Ecto neural progenitor cell (in vitro differentiated cells): ENCODE measurements at places on chromosomes 4 and X.

GRCh38 chr4:169724260-169724659 is 33.5 kb downstream of the HPF1 start:
- DNase-seq = no peak

- no peak for DNase-seq
These were observed 28.6 kb upstream of the UTP14A start for GRCh38 chrX:129877401-129877800.

DNA sequence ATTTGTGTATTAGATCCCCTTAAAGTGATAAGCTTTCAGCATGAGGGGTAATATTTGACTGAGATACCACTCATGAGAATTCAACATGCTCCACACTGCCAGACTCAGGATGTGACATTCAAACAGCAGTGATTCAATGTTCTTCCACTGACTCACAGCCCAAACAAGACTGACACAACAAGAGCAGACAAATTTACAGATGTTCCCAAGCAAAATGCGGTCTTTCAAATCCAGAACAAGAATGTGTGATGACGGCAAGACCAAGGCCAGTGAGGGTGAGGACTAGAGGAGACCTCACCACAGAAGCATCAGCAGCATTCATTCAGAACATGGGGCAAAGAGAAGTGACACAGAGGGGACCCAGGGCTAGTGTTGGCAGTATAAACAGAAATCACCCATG is 99.3 kb upstream of the GRIA3 start:
- no peak for DNase-seq

- no peak for DNase-seq
These were observed 2.4 kb downstream of the RCHY1 start for GRCh38 chr4:75511841-75512240.

DNA sequence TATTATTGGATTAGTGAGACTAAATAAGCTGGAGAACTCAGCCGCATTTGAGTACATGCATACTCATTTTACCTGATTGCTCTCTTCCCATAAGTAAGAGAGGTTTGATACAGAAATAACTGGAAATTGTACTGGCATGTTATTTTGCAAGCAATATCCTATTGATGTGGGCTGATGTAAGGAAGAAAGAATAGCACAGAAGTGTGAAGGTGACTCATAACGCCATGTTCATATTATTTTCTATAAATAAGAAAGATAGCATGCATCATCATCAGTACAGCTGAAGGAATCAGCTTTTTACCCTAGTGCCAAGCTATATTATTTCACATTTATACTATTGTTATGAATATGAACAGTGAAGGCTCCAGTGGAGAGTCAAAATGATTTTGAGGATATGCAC is 138.3 kb upstream of the FAM47A start:
- no peak for DNase-seq

- no peak for DNase-seq
These were observed 59.3 kb downstream of the WDFY3 start for GRCh38 chr4:84907145-84907544.

DNA sequence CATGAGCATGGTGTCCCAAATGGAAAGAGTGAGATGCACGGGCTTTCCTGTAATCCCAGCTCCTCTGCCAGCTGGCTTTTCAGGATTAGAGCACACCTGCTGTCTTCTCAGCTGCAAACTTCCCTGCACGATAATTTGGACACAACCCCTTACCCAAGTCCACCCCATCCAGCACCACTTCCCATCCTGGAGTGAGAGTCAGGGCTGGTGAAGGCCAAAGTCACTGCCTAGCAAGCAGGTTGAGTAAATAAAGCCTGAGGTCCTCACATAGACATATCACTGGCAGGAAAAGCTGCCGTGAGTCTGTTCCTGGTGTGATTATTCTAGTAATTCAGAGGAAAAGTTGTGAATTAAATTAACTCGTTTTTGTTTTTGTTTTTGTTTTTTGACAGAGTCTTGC is 113.9 kb upstream of the MBNL3 start:
- DNase-seq = no peak

DNA sequence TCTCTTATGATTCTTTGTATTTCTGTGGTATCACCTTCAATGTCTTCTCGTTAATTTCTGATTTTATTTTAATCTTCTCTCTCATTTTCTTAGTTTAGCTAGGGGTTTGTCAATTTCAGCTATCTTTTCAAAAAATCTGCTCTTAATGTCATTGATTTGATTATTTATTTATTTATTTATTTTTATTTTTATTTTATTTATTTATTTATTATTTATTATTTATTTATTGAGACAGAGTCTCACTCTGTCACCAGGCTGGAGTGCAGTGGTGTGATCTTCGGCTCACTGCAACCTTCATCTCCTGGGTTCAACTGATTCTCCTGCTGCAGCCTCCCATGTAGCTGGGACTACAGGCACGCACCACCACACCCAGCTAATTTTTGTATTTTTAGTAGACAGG is 194.1 kb downstream of the SCFD2 start:
- no peak for DNase-seq

DNA sequence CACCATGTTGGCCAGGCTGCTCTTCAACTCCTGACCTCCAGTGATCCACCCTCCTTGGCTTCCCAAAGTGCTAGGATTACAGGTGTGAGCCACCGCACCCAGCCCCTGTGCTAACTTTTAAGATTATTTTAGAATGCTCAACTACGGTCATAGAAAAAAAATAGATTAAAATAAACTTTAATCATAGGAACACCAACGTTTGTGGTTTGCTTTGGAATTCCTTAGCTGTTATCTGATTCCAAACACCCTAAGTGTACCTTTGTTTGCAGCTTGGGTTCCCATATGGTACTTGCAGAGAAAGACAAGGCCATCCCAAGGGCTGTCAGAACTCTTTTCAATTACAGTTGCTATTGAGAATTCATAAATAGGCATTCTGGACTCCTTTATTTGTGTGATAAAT is 90.1 kb upstream of the EFHC2 start:
- DNase-seq = no peak

DNA sequence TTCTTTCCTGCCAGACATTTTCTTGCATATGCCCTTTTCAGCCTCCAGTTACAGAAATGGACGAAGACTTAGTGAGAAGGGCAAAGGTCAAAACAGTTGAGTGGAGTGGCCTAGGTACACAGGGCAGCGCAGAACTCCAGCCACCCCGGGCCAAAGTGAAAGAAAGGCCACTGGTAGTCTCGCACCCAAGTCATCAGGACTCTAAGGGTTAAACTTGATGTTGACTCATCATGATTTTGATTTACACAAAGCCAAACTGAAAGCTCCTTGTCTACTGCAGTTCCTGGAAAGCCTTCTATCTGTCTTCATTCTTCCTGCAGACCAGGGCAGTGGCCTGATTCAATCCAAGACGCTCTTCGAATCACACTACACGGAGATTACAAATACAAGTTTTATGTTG is 2.6 kb upstream of the IL13RA1 start:
- DNase-seq = no peak

DNA sequence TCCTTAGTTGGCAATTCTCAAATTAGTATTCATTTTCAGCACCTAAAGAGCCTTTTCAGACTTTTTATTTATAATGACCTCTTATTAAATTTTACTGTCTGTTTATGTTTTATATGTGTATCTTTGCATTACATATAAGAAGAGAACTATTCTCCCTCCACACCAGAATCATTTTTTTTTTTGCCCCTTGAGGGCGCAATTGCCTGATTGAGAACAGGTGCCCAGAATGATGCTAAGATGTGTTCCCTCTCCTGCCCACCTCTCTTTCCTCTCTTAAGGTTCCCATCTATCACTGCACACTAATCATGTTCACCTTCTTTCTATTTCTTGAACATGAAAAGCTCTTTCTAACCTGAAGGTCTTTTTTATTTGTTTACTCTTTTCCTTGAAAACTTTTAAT is 44.2 kb upstream of the ADAM29 start:
- DNase-seq = no peak

DNA sequence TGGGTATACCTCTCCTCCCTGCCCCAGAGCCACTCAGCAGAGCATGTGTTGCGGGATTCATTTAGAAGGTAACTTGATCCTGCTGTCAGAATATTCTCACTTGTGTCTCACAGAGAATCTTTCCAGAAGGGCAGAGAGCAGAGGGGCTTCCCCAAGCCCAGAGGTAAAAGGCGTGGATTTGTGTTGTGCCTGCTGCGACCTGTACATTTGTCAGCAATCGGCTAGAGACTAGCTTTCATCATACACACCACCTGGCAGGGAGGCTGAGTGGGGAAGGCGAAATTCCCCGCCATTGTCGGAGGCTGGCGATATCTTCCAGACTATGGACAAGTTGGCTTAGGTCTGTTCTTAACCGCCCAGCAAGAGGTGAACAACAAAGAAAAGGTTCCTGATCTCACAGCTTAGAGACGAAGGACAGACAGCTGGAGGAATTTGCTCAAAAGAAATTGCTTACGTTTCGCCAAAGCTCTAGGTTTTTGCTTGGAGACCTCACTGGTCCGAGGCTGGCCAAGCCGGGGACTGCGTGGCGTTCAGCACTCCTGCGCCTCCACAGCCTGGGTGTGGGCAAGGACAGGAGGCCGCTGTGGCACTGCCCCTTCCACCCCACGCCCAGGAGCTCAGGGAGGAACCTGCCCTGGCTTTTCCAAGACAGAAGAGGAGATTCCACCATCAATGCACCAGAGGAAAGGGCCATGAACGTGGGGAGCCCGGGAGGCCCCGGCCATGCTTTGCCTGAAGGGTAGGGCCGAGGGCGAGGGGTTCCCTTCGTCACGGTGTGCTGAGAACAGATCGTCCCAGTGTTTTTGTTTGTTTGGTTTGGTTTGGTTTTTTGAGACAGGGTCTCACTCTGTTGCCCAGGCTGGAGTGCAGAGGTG is 69.4 kb downstream of the DCTD start:
- no peak for DNase-seq

- DNase-seq = peak; percentile 65
These were observed at the start of gene BST1 for GRCh38 chr4:15702941-15703403. TSS of gene BST1 (plus strand) at chr4:15703065. CDS start at chr4:15703145, 80 bp downstream.

GRCh38 chr4:140932501-140933045 is 176.4 kb upstream of the TBC1D9 start:
- no peak for DNase-seq

- peak; percentile 81 for DNase-seq
These were observed 39.3 kb downstream of the BMP3 start for GRCh38 chr4:81069706-81070331.

GRCh38 chr4:107693132-107693531 is 26.9 kb downstream of the PAPSS1 start:
- no peak for DNase-seq

DNA sequence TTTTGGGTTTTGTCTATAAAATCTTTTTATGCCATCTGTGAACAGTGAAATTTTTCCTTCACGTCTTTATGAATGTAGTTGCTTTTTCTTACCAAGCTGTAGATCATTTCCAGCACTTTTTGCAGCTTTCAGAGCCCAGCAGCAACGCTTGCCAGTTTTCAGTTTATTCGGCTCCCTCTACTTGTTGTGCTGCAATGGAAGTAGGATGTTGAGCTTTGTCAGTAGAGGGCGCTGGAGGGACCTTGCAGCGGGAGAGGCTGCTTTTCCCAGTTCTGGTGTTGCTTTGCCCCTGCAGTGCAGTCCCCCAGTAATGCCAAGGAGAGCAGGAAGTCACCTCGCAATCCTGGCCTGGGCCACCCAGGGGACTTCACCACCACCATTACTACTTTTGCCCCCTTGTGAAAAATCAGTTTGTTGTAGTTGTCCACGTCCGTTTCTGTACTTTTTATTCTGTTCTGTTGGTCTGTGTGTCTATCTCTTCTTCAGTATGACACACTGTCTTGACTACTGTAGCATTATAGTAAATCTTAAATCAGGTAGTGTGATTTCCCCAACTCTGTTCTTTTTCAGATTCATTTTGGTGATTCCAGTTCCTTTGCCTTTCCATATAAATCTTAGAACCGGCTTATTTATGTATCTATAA is 21.8 kb downstream of the CMC4 start:
- peak; percentile 61 for DNase-seq

DNA sequence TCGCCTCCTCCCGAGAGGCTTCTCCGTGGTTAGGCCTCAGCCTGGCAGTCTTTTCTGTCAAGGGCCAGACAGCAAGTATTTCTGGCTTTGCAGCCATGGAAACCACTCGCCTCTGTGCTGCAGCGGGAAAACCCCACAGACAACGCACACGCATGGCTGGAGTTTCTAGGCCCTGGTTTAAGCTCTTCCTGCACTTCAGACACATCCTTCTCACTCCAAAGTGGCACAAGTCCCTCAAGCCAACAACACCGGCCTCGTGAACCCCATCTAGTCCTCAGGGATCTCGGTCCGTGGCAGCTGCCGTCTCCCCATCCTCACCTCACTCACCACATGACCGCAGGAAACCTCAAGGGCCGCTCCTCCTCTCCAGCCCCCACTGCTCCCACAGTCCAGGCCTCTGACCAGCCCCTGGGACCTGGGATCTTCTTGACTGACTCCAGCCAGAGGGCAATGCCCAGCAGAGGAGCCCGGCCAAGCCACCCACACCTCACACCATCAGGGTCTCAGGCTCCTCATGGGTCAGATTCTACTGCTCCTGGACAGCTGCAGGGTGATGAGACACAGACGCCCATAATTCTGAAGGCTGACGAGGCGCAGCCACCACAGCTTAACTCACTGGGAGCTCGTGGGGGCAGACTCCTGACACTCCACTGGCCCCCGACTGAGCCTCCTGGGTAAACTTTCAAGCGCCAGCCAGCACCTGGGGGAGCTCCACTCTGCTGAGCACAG is 21.7 kb downstream of the LETM1 start:
- DNase-seq = no peak

DNA sequence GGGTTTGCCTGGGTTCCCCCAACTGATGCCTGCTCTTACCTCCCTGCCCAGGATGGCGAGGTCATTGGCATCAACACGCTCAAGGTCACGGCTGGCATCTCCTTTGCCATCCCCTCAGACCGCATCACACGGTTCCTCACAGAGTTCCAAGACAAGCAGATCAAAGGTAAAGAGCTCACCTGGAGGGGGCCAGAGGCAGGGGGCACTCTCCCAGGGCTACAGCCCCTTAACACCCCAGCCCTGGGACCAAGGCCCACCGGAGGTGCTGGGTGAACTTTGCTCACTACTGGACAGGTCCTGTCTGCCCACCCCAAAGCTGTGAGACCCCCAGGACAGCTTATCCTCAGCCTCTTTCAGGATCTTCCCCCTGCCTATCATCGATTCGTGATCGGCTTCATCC is 24.5 kb downstream of the HTRA3 start:
- DNase-seq = no peak

DNA sequence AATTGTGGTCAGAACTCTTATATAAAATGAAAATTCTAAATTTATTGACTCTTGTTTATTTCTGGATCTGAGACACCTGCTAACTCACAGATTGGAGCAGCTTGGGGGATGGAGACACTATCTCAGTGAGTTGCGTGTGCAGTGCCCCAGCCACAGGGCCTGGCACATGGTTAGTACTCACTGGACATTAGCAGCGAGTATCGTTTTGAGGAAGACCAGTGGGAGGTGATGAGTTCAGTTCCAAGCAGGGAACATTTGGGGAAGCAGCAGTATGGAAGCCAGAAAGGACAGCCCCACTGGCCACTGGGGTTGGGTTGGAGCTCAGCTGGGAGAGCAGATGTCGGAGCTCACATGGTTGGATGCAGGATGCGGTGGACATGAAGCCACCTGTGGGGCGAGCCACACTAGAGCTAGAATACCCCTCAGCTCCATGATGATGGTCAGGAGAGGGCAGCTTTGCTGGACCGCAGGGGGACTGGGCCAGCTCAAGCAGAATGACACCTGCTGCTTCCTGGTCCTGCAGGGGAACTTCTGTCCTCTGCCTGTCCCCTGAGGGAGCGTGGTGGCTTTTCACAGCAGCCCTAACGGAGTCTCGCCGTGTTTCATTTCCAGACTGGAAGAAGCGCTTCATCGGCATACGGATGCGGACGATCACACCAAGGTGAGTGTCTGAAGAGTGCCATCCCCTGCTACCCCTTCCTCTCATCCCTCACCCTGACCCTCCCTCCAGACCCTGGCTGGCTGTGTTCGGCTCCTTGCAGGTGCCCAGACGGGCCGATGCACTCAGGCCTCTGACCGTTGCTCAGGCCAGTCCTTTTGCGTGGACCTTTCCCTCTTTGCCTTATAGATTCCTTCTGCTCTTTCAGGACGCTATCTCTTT is 32.5 kb downstream of the HTRA3 start:
- DNase-seq = no peak
